ENCODE measurements at places on chromosomes 7 and 10.
A peak's percentile ranks its signal among the peaks of the same experiment; 100 is the strongest.

GRCh38 chr7:155285833-155286232, 11.8 kb upstream of the INSIG1 start:
- no peak for DNase-seq

DNA sequence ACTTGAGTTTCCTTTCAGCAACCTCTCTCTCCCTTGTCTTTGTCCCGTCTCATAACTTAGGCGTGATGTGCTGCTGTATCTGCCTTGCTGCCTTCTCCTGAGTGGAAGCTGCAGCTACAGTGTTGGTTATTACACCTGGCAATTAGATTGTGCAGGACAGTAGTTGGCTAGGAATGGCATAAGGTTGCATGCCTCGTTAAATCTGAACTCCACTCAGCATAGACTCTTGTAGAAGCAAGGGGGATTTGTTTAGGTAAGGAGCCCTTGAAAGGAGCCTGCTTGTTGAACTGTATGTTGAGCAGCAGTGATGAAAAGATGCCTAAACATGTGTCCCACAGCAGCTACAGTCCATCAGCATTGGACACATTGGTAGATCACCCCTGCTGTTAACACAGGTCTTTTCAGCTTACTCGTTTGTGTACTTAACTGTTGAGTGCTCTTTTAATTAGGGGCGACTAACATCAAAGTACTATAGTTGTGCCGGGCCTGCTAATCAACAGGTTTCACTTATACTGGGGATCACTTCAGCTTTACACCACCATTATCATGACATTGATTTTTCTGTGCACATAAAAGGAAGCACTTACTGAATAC, 225.0 kb downstream of the AUTS2 start:
- no peak for DNase-seq

DNA sequence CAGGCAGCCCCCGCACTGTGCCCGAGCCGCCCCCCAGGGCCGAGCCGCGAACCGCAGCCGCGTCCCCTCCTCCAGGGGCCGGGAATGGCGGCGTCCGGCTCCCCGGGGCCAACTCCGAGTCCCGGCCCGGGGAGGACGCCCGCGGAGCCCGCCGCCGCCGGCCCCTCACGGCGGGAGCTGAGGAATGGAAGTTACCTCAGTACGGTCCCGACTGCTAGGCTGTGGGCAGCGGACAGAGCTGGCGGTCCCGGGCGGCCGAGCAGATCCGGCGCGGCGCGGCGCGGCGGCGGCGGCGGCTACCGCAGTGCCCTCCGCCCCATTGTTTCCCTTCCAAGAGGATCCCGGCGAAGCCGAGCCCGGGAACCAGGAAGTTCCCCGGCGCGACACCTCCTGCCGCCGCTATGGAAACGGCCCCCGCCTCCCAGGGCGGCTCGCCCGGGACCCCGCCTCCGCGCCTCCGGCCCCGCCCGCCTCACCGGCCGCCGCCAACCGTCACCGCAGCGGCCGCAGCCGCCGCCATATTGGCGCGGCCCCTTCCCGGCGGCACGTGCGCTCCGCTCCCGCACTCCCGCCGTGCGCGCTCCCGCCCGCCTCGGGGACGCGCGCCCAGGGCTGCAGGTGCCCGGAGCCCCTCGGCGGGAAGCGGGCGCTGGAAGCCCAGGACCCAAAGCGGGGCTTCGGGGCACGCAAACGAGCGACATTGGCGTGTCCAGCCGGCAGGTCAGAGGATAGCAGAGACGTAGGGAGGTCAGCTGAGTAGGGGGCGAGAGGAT, at the start of gene USP6NL:
USP6NL (minus strand) TSS at position 403 of the 773 bp plus-strand sequence. CDS start 14,016 bp downstream, outside the sequence.
- DNase-seq = peak; percentile 91

DNA sequence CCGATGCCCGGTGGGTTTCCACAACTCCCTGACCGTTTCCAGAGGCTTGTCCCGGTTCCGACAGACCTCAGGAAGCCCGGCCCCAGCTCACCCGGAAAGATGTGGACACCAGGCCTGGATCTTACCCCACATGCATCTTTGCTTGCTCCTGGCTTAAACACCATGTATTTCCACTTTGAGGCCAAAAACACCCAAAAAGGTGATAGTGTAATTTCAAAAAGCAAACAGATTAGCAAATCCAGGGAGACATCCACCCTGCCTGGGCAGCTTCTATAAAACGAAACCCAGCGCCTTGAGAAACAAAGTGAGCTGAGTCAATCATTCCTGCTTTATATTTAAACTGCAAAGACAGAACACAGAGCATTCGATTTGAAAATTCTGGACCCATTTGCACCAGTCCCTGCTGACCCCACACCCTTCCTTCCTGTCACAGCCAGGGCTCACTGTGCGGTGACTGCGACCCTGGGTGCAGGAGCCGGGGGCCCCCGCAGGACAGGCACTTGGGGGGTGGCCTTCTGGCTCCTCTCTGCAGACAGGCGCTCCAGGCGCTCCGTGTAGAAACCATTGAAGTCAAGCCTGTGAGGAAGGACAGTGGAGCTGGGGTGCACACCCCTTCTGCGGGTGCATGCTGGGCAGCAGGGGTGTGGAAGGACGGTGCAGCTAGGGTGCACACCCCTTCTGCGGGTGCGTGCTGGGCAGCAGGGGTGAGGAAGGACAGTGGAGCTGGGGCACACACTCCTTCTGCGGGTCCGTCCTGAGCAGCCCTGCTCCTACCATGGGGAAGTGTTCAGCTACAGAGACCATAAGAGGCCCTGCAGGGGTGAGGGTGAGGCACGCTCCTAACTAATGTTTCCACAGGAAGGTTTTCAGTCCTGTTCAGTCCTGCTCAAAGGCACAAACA, 2.9 kb upstream of the ADAM8 start:
- no peak for DNase-seq

DNA sequence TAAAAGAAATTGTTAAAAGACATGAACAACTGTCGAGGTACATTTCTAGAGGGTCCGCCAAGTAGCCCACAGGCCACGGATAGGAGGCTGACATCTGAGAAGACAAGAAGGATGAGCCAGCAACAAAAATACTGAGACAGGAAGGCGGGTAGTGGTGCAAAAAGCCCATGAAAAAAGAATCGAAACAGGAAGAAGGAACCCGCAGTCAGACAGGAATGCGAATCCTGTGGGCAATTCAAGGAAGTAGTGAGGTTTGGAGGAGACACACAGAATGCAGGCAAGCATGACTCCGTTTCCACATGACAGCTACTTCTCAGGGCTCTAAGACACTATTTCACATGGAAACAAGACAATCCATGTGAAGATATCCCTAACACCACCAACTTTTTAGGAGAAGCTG, 125.2 kb downstream of the DOCK4 start:
- no peak for DNase-seq

Measured in ecto neural progenitor cell (in vitro differentiated cells).